ENCODE measurements at places on chromosomes 7 and 10.

DNA sequence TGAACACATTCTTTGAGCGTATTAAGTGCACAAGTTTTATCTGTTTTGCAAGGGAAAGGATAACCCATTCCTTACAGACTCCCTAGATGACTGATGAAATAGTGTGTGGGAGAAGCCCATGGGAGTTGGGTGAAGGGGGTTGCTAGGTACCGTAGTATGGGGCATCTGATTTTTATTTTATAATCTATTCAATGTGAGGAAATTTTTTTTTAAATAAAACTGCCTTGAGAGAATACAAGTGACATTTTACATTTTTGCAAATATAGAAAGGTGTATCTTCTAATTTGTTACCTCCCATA lies 1.4 kb downstream of the BTAF1 start:
- DNase-seq, result no peak

- DNase-seq, result no peak
These were observed 133.7 kb upstream of the SEMA3E start for GRCh38 chr7:83782628-83783027.

DNA sequence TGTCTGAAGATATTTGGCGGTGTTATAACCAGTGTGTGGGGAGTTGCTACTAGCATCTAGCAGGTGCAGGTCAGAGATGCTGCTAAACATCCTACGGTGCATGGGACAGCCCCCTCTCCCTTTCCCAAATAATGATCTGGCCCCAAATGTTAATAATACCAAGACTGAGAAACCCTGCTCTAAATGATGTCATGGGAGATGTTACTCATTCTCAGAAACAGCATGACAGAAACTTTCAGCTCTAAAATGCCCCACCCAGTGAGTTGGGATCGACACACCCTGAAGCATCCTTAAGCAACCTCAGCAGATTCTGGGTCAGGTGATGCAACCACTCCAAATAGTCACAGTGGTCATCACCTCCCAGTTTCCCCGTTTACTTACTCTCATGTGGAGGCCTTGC lies 108.8 kb upstream of the MPP7 start:
- DNase-seq, result no peak

GRCh38 chr7:148986742-148987009 lies 41.6 kb downstream of the PDIA4 start:
- no peak for DNase-seq

GRCh38 chr7:22377703-22378102 lies 20.7 kb upstream of the RAPGEF5 start:
- DNase-seq, result no peak

- no peak for DNase-seq
These were observed 54.8 kb downstream of the OTUD1 start for GRCh38 chr10:23493711-23494110.

DNA sequence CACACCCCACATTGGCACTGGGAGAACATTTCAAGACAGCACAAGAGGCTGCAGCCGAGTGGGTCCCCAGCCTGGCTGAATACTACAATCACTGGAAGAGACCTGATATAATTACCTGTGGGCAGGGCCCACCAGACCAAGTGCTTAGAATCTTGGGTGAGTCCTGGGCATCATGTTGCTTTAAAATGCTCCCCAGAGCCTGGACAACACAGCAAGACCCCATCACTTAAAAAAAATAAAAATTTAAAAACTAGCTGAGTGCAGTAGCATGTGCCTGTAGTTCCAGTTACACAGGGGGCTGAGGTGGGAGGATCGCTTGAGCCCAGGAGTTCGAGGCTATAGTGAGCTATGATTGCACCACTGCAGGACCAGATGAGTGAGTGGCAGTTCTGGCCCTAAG lies 28.1 kb downstream of the FAM171A1 start:
- DNase-seq, result no peak

- DNase-seq, result no peak
These were observed 551.0 kb upstream of the ZWINT start for GRCh38 chr10:56912043-56912442.

DNA sequence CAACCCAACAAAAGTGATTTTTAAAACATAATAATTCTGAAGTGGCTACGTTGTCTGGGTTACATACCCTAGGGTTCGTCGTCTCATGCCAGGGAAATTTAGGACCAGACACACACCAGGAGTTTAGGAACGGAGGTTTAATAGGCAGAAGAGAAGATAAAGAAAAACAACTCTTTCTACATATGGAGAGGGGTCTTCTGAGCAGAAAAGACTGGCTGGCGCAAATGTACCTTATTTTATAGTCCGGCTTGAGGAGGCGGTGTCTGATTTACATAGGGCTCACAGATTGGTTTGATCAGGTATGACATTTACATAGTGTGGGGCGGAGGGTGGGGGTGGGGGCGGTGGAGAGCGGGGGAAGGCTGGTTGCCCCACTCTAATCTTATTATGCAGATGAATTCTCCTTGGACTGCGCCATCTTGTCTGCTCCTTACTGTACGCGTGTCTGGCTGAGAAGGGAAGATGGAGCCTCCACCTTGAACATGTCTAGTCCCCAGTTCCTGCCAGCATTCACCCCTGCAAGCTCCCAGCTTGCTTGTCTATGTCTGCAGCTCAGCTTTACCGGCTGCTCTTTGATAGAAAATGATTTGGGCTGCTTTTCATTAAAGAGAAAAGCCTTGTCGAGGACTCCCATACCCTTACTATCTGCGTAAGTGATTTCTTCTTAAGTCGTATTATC lies 98.7 kb downstream of the RALA start:
- DNase-seq, result no peak

- DNase-seq, result no peak
These were observed 944.1 kb downstream of the SORCS3 start for GRCh38 chr10:105585171-105585570.

GRCh38 chr7:116547347-116547746 lies 22.5 kb downstream of the CAV1 start:
- DNase-seq, result no peak

- DNase-seq, result no peak
These were observed 12.1 kb downstream of the ENTPD1 start for GRCh38 chr10:95767884-95768556.

DNA sequence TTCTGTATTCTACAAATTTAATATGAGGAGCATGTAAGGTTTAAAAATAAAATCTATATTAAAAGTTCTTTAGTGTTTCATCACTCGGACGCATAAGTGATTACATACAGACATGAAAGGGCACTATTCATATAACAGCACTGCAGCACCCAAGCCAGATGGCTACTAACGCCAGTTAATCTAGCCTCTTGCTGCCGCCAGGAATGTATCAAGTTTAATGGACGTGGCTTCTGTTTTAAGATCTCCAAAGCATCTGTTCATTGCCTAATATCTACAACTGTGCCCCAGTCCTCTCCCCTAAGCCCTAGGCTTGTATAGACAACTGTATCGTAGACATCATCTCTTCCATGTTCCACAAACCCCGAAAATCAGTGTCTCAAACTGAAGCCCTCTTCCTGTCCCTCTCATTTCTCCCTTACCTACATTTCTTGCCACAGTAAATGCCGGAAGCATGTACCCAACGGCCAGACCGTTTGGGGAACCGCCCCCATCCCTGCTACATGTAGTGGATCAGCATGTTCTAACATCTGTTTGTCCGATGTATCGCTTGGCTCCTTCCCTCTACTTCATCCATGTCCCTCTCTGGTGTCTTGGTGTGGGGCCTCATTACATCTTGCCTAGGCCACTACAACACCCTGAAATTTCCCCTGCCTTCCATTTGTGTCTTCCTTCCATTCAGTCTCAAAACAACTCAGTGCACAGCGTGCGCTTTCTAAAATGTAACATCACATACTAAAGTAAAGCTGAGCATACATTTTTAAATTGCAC lies 147.5 kb upstream of the RSU1 start:
- DNase-seq, result no peak

- DNase-seq, result no peak
These were observed 195.0 kb downstream of the GPR37 start for GRCh38 chr7:124570558-124570957.

DNA sequence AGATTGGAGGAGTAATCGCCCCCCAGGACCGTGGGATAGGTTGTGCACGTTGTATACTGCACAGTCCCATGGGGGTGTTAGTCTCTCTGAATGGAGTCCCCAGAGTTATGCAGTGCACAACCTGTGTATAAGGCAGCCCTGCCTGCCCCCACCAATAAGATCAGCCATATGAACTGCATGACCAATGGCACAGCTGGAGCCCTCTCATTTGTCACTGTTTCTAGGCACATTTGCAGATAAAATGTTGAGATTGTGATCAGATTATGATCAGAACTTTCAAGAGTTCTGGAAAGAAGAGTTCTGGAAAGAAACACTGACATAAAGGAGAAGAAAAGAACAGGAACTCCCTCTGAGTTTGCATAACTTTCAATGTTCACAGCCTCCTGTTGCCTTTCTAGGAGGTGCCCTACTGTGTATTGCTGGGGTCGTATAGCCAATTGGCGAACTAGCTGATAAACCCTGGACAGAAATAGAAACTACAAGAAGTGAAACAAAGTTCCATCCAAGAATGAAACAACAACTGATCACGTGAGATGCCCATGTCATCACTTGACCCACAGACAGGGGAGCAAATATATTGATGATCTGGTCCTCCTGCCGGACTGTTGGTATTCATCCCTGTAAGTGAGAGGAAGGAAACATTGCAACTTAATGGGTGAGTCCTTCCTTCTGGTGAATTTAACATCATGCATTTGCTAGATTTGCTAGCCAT lies 49.6 kb upstream of the TOMM7 start:
- DNase-seq, result no peak
